ENCODE measurements at places on chromosomes 5 and 9.

DNA sequence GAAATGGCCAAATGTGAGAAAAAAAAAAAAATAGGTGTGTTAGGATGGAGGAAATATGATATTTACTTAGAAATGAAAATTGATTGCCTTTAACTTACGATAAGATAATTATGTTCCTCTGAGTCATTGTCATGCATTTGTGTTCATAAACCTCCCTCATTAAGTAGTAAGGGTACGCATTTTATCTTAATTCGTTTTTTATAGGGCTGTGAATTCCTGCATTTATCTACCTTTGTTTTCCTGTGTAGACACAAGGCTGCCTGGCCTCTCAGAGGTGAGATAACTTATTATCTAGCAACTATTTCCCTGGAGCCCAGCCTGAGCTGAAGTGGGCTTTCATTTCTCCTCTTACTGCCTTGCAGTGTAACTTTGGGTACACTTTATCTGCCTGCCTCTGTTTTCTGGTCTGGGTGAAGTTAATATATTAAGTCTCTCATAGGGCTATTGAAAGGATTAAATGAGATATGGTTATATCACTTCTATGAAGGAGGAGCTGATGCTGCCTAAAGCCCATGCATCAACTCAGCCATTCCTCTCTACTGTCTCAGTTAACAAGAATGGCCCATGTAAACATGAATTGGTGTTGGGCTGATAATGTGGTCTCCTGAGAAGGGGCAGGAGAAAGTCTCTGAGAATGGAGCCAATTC, 103.8 kb upstream of the KLF4 start:
- DNase-seq, result no peak

GRCh38 chr5:35089334-35090314, 41.9 kb upstream of the AGXT2 start:
- DNase-seq, result peak; percentile 44

- DNase-seq, result no peak
Measured at GRCh38 chr9:128743421-128743820, 19.5 kb upstream of the ZDHHC12 start.

- no peak for DNase-seq
Measured at GRCh38 chr5:137665678-137666460, 70.0 kb downstream of the KLHL3 start.

GRCh38 chr5:142837081-142837725, 67.0 kb downstream of the ARHGAP26 start:
- DNase-seq, result no peak

DNA sequence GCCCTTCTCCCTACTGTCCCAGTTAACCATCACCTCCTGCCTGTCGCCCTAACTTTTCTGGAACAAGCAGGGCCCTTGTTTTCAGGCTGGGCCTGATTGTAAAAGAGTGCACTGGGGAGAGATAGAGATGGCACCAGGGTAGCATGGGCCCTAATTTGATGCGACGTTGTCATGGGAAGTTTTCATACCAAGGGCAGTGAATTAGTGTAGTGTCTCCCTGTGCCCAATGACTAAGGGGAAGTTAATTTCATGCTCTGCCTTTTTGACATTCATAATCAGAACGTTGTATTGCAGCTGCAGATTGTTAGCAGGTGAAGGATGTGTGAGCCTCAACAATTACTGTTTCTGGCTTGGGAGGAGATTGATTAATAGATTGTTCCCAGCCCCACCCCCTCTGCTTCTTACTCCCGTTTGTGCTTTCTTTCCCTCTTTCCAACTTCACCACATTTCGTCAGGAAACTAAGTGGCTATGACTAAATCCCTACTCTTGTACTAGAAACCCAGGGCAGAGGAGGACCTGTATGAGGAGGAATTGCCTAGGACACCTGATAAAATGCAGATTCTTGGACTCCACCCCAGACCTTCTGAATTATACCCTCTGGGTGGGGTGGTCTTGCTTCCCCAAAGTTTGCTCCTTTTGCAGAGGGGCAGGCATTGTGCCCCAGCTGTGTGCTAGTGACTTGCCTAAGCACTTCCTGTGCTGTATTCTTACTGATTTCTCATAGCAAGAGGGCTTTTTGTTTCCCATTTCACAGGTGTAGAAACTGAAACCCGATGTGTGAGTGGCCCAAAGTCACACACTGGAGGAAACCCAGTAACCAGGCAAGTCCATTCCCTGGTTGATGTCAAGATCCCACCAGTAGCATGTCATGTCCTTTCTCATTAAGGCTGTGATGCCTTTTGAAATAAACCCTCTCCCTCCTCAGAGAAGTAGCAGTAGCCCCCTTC, 56.3 kb downstream of the DAB2IP start:
- DNase-seq, result no peak

DNA sequence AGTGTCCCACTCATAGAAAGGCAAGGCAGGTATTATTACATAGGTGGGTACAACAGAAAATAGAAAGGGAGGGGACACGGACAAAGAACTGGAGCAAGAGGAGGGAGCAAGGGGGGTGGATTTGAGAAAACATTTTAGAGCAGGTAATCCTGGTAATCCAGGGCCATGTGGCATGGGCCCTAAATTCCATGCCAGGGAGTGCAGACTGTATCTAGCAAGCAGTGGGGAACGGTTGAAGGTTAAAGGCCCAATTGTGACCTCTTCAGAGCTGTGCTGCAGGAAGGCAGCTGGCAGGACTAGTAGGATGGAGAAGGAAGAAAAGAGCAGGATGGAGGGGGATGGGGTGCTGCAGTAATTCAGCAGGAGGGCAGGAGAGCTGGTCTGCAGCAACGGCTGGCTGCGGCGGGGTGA, 75.2 kb downstream of the PDE6A start:
- no peak for DNase-seq

DNA sequence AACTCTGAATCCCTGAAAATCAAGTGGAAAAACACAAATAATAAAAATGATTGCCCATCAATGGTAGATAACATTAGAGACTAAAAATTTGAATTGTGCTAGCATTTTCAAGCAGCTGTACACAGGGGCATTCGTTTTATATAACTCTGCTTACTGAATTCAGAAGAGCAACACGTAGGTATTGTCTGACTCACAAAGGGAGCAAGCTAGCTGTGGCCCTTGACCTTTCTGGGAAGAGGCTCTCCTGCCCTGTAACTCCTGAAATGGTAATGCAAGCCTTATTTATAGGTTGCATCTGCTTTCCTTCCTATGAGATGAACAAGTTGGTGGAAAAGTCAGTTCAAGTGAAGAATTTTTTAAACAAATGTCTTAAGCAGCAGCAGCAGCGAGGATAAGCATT, 218.7 kb upstream of the EFNA5 start:
- DNase-seq, result no peak

DNA sequence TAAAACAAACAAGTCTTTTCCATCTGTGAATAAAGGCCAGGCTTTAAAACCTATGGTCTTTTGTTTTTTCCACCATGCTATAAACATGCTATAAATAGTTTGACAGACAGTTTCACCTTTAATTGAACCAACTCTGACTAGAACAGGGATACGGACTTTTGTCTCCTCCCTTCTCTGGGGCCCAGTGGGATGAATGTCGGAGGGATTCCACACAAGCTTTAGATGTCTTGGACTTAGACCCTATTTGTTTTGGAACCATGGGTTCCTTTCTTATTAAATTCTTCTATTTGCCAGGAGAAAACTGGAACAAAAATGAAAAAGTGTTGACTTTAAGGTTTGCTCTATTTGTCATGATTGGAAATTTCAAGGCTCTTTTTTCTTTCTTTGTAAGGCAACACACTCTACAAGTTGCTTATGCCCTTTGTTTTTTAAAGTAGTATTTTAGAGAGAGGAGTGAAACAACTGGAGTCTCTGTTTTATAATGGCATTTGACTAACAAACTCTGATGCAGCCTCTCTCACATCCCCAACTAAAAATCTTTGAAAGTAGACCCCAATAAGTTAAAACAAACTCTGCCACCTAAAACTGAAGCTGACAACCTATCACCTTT, 145.3 kb downstream of the MLLT3 start:
- DNase-seq, result no peak

GRCh38 chr5:39256477-39257235, 37.3 kb upstream of the FYB1 start:
- no peak for DNase-seq

DNA sequence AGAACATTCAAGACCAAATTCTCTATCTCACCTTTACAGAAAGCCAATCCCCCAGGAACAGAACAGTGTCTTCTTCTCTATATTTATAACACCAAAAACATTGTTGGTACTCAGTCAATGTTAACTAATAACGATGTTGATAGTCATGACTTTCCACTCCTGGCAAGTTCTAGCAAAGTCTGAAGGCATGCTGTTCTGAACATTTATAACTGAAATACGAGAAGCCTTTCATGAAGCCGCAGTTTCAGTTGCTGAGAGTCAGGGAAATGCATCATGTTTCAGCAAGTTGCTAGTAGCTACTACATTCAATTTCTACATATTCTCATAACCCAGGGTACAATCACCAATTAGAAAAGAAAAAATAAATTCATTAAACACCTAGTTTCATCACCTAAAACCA, 301.4 kb downstream of the PDE4D start:
- no peak for DNase-seq

- DNase-seq, result no peak
Measured at GRCh38 chr9:116103976-116104820, 49.4 kb upstream of the PAPPA start.

GRCh38 chr5:95961617-95962474, at the start of gene ELL2:
ELL2 (minus strand) TSS chr5:95961851; CDS start chr5:95961721, 130 bp downstream.
- peak; percentile 99 for DNase-seq

- DNase-seq, result no peak
Measured at GRCh38 chr5:74567411-74567995, 73.0 kb downstream of the ENC1 start.

DNA sequence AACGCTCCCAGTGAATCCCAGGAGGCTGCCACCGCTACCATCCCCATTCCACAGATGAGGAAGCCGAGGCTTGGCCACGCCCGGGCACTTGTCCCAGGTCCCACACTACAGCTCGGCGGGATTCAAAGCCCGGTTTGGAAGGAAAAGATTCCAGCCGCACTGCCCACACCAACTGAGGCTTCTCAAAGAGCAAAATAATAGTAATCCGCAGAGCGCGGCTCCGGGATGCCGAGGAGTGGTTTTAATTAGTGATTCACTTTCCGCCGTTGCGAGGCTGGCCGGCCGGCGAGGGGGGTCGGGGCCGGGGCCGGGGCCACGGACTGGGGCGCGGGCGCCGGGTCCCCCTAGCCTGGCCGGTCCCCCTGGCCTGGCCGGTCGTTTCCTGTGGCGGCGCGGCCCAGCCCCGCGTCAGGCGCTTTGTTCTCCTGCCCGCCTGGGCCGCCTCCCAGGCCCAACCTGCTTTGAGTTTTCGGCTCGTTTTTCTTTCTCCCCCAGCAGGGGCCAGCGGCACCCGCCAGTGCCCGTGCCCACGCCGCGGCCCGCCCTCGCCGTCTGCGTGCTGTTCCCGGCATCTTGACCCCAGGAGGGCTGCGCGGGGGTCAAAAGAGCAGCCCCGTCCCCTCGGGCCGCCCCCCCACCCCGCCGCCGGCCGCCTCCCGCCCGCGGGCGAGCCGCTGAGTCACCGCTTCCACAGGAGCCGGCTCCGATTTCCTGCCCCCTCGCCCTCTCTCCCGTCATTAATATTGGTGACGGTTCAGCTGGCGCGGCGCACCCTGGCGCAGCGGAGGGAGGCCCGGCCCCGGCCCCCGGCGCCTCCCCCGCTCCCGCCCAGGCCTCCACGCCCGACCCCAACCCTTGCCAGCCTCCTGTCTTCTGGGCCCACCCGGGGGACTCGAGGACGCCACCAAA, 31.2 kb downstream of the FGF18 start:
- peak; percentile 28 for DNase-seq

GRCh38 chr5:150036513-150036912, 36.0 kb downstream of the HMGXB3 start:
- DNase-seq, result no peak

DNA sequence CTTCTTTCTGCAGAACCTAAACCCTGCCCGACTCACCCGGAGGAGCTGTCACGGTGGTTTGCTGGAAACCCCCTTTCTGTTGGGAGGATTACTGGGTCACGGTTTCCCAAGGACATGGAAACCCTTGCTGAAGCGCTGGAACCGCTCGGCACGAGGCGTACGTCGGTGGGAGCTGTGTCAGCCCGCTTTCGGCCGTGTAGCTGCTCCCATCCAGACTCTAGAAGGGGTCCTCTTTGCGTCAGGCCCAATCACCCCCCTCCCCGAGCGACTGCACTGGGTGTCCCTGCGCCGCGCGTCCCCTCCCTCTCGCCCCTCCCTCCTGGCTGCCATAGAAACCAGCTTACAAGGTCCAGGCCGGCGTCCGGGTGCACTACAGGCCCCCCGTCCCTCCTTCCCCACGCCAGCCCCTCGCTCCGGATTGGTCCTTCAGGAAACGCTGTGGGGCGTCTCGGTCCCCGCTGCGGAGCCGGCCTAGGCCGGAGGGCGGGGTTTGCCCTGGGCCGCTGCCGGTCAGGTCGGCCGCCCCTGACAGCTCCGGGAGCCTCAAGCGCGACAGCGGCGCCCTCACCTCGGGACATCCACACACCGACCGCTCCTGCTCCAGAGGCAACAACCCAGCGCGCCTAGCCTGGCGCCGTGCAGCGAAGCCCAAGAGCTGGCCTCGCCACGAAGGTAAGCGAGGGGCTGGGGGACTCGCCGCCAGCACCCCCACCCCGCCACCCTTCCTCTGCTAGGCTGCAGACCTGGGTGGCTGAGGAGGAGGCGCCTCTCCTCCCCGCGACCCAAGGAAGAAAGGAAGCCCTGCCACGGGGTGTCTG, at the start of gene NIM1K:
NIM1K (plus strand) TSS at position 486 of the 818 bp plus-strand sequence. CDS start 53,551 bp downstream, outside the sequence.
- no peak for DNase-seq
